NCI-H748 treated with DMSO at 0.1 percent for 48 hours (cell line): ENCODE measurements at places on chromosomes 4 and X.

DNA sequence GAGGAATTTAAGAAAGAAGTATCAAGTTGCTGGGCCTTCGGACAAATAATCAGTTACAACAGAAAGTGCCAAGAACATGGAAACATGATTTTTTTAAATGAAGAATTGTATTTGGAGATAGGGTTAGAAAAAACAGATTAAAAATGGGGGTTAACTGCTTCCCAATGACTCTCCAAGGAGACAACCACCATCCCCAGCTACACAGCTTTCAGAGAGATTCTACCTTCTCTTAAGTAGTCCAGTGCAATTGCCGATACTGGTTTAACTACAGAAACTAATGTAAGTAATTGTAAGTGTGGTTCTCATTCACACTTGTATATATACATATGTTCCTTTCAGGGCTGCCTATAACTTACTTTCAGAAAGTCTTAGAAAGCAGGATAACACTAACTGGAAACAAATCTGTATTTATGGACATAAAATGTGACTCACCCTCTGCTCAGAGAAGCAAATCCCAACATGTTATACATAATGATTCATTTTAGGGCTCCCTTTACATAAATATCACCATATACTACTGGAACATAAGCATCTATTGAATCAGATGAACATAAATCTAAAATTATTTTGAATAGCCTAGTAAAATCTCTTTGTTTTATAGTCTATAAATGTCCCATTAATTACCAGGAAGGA lies 248.9 kb upstream of the UGT8 start:
- no peak for DNase-seq

DNA sequence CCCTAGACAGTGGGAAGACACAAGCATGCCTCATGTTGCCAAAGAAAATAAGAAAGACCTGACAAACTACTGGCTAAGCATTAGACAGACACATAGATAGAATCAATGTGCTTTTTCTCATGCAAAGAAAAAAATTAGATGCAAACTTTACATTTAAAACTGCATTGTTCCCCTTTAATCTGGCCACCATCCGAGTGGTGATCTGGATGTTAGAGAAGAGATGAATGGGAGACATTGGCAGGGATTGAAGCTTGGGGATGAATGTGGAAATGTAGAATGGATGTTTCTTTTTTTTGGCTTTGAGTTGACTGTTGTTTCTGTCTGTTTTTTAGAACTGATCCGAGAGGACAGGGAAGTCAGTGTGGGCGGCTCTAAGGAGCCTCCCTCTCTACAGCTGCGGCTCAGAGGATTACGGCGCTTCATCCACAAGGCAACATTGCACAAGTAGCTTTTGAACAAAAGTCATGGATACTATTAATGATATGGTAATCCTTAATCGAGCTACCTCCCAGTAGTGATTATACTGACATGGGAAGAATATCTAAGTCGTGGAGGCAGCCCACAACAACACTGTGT lies 53.0 kb downstream of the HELT start:
- no peak for DNase-seq

GRCh38 chrX:34053931-34054330 lies 78.2 kb downstream of the FAM47A start:
- DNase-seq: no peak

DNA sequence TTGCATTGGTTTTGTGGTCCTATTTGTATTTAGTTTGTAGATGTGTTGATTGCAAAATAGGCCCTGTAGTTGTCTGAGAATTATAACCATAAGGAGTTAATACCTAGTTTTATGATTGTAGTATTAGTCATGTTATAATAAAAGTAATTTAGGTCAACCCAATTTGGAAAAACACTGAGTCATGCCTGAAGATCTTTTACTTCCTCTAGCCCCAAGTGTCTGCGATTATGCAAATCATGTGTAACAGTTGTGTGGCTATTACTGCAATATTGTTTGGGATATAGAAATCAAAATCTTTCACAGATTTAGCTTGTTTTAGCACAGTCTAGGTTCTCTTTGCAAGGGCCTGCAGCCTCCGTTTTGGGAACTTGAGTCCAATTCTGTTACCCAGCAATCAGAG lies 12.6 kb downstream of the SRD5A3 start:
- no peak for DNase-seq

DNA sequence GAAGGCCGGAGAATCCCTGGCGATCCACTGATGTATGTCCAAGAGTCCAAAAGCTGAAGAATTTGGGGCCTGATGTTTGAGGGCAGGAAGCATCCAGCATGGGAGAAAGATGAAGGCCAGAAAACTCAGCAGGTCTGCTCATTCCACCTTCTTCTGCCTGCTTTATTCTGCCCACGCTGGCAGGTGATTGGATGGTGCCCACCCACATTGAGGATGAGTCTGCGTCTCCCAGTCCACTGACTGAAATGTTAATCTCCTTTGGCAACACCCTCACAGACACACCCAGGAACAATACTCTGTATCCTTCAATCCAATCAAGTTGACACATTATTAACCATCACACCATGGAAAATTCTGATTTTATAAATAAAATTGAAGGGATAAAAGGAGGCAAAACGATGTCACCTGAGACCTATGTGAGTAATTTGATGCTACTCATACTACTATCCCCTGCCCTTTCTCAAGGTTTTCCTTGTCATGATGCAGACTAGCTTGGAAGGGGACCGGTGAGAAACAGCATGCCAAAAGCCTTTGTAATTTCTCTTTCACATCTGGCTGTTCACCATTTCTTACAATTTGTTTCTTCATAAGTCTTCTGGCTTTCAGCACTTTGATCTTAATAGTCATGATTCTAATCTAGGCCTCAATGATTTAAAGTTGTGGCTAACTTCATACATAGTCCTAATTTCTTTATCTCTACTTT lies 9.7 kb upstream of the PYURF start:
- DNase-seq: no peak

GRCh38 chr4:14309431-14309830 lies 681.9 kb upstream of the BOD1L1 start:
- no peak for DNase-seq

DNA sequence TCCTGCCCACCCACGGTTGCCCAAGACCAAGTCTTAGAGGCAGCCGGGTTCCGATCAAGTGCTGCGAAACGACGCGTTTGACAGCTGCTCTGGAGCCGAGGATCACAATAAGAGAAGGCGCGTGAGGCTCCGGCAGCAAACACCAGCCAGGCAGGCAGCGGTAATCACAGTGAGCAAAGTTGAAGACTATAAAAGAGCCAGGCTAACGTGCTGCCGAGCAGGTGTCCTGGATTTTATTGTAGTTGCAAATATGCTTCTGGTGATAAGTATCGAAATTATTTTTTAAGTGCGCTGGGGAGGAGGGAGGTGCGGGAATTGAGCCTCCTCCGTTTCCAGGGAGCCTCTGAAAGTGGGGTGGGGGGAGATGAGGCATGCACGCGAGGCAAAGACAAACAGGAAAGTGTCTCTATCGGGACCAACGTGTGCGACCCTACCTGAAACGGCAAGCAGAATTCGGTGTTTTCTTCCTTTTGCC lies 590 bp downstream of the GABRA2 start:
- DNase-seq: no peak

DNA sequence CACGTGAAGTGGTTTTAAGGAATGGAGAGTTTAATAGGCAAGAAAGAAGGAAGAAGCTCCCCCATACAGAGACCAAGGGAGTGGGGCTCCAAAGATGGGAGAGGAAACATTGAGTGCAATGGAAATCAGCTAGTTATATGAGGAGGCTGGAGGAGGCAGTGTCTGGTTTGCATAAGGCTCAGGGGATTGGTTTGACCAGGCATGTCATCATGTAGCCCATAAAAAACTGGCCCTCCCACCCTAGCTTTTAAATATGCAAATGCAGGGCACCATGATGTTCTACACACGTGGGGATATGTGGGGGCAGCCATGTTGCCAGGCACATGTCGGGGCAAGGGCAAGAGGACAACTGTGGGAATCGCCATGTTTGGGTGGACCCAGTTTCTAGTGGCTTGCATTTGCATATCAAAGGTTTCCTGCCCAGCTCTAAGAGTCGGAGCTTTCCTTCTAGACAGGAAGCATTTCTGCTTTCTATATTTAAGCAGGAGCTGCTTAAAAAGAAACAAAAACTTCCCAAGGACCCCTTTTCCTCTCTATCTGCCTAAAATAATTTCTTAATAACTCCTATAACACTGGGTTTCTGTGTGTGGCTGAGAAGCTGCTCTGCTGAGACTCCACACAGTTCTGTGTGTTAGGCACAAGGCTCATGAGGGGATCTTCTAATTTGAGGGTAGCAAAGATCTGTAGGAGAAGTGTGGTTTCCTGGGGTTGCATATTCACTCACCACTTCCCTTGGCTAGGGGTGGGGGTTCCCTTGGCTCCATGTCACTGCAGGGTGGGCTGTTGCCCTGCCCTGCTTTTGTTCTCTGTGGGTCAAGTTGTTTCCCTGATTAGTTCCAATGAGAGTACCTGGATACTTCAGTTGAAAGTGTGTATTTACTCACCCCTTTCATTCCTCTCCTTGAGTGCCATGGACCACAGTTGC lies 113.5 kb downstream of the VSIG4 start:
- no peak for DNase-seq

GRCh38 chrX:63613531-63614028 lies 171.4 kb downstream of the ARHGEF9 start:
- no peak for DNase-seq

GRCh38 chr4:160136021-160136420 lies 1033.1 kb downstream of the RAPGEF2 start:
- DNase-seq: no peak

DNA sequence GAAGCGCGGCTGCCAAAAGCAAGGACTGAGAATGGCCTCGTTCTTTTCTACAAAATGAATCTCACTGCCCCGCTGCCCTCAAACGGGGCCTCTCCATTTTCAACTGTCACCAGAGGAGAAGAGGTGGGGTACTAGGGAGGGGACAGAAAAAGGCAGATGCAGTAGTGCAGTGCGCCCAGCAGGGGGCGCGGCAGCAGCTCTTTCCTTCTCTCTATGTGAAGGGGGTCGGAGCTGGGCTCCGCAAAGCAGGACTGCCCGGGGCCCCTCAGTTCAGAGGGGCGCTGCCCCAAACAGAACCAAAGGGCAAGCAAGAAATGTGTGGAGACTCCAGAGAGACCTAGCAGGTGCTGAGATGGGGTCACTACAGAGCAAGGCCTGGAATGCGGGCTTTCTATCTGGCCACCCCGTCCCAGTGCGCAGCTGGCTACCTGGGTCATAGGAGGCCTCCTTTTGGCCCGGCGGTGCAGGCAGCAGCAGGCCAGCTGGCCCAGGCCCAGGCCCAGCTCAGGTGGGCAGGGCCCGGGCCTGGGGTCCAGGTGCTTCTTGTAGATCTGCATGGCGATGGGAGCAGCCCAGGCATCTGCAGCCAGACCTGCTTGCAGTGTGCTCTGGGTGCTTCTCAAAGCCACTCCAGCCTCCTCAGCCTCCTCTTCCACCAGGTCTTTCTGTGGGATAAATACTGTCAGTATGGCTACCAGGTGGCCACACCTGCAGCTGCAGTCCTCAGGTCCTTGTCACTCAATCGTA lies 5.9 kb downstream of the IRAK1 start:
- DNase-seq: peak; percentile 12

DNA sequence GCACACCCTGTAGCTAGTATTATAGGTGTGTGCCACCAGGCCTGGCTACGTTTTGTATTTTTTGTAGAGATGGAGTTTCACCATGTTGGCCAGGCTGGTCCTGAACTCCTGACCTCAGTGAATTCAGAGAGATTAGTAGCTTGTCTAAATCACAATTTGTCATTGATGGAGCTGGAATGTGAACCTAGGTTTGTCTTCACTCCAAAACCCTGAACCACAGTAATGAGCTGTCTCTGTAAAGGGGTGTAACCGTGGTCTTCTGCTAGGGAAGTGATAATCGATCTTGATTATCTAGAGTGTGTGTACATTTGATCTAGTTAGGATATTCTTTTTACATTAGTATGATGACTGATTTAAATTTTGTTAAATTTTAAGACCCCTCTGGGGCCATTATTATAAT lies 8.3 kb downstream of the ARHGAP10 start:
- DNase-seq: no peak

GRCh38 chr4:16239086-16239485 lies 12.8 kb upstream of the TAPT1 start:
- DNase-seq: no peak

DNA sequence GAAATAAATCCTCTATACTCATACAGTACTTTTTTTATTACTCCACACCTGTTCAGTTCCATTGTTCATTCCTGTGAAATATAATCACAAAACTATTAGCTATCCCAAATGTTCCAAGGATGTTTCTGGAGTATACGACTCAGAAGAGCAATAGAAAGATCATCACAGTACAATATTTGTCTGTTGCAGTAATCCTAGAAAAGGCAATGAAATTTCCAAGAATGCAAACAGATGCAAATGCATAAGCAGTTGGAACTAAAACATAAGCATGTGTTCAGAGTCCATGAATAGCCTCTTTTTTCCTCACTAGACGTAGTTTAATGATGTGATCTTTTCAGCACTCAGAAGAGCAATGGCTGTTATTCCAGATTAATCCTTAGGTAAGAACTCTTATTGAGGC lies 55.2 kb downstream of the RTL3 start:
- DNase-seq: no peak

DNA sequence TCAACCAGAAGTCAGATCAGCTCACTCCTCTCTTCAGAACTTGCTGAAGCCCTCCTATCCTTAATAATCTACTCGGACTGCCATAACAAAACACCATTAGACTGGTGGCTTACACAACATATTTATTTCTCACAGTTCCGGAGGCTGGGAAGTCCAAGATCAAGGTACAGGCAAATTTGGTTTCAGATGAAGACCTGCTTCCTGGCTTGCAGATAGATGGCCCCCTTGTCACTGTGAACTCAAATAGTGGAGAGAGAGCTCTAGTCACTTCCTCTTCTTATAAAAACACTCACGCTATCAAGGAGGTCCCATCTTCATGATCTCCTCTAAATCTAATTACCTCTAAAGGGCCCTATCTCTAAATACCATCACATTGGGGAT lies 125.1 kb downstream of the CAMK2D start:
- DNase-seq: no peak

- DNase-seq: no peak
These were observed 10.0 kb downstream of the TNIP3 start for GRCh38 chr4:121154103-121154515.

- no peak for DNase-seq
These were observed 386.0 kb downstream of the TLL1 start for GRCh38 chr4:166259081-166259480.

GRCh38 chr4:176752191-176752749 lies 40.5 kb downstream of the VEGFC start:
- no peak for DNase-seq

DNA sequence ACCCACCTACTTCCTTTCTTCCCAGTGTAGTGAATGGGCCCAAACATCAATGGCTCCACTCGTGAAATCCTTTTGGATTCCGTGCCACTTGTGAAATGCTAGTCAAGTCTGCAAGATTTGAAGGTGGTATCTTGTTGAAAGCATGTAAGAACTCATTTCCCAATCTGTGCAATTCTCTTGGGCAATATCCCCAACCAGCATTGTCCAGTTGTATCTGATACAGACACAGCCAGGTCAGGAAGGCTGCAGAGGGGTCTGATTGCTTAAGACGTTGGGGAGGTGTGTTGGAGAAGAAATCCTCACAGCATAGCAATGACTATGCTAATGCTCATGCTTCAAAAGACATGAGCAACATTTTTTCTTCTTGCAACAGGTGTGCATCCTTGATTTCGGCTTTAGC lies 164.8 kb downstream of the VEGFC start:
- no peak for DNase-seq
